ENCODE measurements at places on chromosomes 3 and 15. TPM values are rescaled to one million over a fixed set of nuclear protein-coding genes. Genes with fewer than 3 reads are reported as not detected.
A peak's percentile ranks its signal among the peaks of the same experiment; 100 is the strongest.

The LRRC34 gene
- 1.9 TPM for total RNA-seq

The AP3B2 gene
- 0.86 TPM for total RNA-seq

The PROS1 gene
- 61.4 TPM for total RNA-seq

The SERPINI1 gene
- 9.4 TPM for total RNA-seq

The C2CD4B gene
- 2.0 TPM for total RNA-seq

The TMEM158 gene
- 22.7 TPM for total RNA-seq

DNA sequence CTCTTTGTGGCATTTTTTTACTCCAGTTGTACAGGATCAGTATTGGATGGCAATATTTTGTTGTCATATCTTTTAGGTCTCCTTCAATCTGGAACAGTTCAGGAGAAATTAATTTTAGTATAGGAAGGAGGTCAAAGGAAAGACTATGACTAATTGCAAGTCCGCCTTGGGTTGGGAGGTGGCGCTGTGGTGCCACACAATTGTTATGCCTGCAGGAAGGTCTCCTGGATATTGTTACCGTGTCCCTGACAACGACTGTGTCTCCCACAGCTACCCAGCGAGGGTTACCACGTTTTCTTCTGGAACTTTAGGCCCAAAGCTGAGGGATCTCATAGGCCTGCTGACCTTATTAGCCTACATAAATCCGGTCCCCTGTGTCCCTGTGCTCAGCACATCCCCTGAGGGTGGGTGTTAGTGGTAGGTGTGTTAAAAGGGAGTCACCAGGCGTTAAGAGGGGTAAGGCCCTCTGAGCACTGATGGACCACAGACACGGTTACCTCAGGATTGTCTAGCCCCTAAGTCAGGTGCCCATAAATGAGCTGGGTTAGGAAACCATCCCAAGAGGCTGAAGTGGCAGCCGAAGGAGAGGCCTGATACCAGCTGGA lies 31.5 kb downstream of the KCNAB1 start:
- peak; percentile 85 for DNase-seq

DNA sequence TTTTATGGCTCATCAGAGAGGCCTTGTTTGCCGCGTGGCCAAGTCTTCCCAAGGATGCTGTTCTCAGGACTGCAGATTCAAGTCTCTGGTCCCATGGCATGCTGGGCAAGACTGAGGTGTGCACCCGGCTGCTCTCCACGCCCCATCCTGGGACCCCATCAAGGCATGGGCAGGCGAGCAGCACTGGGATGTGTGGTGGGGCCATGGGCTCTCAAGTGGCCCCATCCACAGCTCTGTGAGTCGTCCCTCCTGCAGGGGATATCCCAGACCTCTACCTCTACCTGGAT lies 13.1 kb upstream of the GP9 start:
- peak; percentile 72 for DNase-seq

GRCh38 chr3:81980596-81981494 lies 219.4 kb upstream of the GBE1 start:
- DNase-seq, result no peak

GRCh38 chr15:99443768-99444446 lies 121.9 kb upstream of the MEF2A start:
- DNase-seq, result peak; percentile 78

DNA sequence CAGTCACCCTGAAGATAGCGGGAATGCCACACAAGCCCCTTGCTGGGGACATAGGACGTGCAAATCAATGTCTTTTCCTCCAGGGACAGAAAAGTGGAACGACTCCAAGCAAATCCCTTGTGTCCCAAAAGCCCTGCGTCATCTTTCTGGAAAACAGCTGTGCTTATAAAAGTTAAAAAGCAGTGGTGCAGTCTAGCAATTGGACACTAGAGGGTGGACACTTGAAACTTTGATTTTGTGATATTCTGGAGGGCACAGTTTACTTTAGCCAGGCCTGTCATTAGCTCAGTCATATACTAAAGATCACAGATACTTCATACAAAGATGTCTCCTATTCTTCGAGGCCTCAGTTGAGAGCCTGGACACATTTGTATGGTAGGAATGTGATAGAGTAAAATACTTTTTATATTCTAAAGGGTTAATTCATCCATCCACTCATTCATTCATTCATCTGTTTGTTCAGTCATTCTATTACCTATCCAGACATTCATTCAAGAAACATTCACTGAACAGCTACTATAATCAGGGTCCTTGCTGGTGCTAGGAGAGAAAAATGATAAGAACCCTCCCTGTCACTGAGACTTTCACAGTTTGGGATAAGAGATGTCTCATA lies 63.8 kb upstream of the ANKRD34C start:
- no peak for DNase-seq

- DNase-seq, result no peak
Measured at GRCh38 chr3:124903896-124904834, 17.0 kb upstream of the ITGB5 start.

GRCh38 chr15:35444557-35445204 lies 101.3 kb downstream of the DPH6 start:
- no peak for DNase-seq
